Osteocyte (in vitro differentiated cells): ENCODE measurements at places on chromosomes 13 and 19. TPM values are rescaled to one million over a fixed set of nuclear protein-coding genes. Genes with fewer than 3 reads are reported as not detected.

Gene SOHLH2
- total RNA-seq, result 0.21 TPM in 1 of 2 replicates, not detected in the other

Gene ZNF486
- 7.2 and 7.5 TPM in 2 replicates for total RNA-seq

Gene S1PR5
- 0.83 and 1.8 TPM in 2 replicates for total RNA-seq

Gene NCCRP1
- total RNA-seq, result not detected in 2 replicates

DNA sequence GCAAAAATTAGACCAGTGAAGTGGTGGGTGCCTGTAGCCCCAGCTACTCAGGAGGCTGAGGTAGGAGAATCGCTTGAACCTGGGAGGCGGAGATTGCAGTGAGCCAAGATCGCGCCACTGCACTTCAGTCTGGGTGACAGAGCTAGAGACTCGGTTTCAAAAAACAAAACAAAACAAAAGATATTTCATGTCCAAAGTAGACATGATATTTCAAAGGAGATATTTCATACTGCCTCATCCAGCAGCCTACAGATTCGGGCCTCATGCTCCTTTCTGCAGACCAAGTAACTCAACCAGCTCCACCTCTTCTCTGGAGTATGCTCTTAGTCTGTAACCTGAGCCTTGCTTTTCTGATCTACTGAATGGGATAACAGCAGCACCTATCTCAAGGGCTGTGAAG is 15.0 kb downstream of the ZC3H4 start:
- no peak for DNase-seq

DNA sequence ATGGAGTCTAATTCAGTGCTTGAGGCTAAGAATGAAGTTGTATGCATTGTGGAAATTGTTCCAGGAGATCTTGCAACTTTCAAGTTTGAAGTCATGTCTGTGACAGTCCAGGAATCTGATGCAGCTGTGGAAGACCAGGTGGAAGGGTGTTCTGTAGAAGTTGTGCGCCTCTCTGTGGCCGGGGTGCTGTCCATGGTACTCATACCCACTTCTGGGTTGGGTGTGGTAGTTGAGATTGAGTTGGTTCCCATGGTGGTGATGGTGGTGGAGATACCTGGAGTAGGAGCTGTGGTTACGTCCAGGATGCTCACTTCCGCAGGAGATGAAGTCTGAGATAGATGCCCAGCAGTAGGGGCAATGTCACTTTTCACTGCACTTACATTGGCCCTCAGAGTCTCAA is 44.3 kb downstream of the MUC16 start:
- DNase-seq, result no peak

DNA sequence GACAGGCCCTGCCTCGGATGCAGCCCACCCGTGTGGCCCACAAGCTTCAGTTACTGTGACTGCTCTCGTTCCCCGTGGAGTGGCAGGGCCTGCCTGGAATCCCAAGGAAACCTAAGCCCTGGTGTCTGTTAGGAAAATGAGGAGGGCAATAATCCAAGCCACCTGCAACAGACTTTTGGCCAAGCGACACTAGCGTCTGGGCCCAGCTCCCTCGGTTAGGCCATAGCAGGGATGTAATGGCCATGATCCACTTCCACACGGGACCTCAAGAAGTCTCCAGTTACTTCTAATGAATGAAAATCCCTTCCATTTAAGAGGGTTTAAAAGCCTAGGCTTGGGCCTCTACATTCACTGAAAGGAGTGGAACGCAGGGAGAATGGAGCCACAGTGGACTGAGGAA is 8.9 kb downstream of the ZC3H4 start:
- DNase-seq, result no peak

DNA sequence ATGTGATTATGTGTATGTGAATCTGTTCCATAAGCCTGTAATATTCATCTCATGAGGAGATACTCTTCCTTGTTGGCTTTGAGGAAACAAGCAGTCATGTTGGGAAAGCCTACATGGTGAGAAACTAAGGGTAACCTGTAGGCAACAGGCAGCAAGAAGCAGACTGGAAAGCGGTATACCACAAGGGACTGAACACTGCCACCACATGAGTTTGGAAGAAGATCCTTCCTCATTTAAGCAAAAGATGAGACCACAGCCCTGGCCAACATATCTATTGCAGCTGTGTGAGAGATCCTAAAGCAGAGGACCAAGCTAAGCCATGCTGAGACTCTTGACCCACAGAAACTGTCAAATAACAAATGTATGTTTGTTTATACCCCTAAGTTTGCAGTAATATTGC is 134.8 kb downstream of the B3GLCT start:
- no peak for DNase-seq

- no peak for DNase-seq
Observed at GRCh38 chr13:98873377-98874028, 104.4 kb downstream of the DOCK9 start.

DNA sequence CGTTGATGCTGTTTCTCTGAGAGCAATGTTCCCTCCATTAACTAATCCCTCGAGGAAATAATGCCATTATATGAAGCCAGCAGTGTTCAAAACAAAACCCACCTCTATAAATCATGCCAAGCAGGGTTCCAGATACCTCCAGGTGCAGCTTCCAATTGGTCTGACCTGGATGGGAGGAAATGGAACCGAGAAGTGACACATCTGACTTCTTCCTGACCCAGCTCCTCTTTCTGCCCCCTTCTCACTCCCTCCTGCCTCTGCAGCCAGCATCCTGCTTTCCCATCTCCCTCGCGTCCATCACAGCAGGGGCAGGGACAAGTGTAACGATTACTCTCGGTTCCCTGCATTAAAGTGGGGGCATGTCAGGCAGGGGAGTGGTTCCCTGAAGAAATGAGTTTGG is 37.5 kb downstream of the HSPH1 start:
- DNase-seq, result no peak

GRCh38 chr19:15986701-15987100 is 37.9 kb downstream of the OR10H4 start:
- no peak for DNase-seq

- DNase-seq, result no peak
Observed at GRCh38 chr13:45773236-45773635, 71.1 kb downstream of the CBY2 start.

GRCh38 chr19:1725100-1726064 is 27.9 kb upstream of the ONECUT3 start:
- DNase-seq, result peak; percentile 90

DNA sequence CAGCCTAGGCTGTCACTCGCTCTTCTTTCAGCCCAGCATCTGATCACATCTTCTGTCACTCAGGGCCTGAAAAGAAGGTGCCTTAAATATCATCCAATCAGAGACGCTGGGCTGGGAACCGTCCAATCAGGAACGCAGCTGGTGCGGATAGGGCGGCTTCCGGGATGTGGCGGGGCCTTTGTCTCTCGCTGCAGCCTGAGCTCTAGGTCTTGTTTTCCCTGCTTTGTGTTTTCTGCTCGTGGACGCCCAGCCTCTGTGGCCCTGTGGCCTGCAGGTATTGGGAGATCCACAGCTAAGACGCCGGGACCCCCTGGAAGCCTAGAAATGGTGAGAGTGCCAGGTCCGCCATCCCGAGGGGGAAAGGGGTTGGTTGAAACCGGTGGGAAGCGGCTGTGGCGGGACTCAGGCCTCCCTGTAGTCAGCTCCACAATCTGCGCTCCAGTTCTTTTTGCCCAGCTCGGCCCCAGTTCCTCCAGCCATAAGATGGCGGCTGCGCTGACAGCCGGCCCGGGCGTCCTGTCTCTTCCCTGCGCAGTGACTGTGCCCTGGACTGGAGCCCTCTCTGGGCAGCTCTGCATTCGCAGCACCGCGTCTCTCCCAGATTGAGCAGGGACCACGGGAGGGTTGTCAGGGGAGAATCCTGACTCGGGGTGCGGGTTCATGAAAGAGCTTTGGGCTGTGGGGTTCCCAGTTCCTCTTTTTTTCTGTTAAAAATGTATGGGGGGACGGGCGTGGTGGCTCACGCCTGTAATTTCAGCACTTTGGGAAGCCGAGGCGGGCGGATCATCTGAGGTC is at the start of gene ZNF85:
ZNF85 (plus strand) TSS at position 175 of the 795 bp plus-strand sequence; CDS start at position 325, 150 bp downstream.
- peak; percentile 95 for DNase-seq

- DNase-seq, result no peak
Observed at GRCh38 chr19:18672044-18672451, 11.4 kb upstream of the CRTC1 start.

DNA sequence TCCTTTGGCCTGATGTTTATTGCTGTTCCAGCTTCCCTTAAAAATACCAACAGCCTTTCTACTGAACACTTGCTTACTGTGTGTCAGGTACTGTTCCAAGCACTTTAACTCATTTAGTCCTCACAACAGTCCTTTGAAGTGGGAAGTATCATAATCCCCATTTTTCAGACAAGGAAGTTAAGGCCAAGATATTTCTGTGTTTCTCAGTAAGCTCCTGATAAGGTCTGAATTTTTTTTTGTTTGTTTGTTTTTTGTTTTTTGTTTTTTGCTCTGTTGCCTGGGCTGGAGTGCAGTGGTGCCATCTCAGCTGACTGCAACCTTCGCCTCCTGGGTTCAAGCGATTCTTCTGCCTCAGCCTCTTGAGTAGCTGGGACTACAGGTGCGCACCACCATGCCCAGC is 7.5 kb downstream of the SNRPA start:
- DNase-seq, result no peak

DNA sequence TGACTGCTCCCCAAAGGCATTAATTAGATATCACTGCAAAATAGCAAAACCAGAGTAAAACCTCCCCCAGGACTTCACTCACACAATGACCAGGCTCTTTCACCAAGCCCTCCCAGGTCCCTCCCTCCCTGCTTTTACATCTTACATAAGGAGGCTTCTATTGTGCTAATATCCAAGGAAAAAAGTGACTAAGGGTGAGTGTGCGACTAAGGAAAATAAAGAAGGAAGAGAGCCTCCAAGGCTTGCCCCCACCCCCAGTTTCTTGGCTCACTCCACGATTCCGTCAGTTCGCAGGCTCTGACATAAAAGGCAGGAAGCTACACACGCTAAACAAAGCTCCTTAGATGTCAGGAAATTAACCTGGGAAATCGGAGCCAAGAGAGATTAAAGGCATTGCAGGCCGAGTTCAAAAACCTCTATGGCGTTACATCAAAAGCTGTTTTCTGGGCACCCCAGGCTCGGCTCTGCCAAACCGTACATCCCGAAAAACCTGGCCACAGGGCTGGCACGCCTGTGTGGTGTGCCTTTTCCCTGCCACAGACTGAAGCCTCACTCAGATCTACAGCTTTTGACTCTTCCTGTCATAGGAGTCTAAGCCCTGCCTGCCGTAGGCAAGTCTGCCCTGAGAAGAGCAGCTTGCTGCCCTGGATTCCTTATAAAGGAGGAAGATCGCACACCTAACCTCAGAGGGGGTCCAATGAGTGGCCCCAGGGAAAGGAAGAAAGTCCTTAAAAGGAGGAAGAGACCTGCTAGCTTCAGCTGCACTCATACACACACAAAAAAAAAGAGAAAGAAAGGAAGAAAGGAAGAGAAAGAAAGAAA is 67.0 kb upstream of the SERP2 start:
- no peak for DNase-seq

DNA sequence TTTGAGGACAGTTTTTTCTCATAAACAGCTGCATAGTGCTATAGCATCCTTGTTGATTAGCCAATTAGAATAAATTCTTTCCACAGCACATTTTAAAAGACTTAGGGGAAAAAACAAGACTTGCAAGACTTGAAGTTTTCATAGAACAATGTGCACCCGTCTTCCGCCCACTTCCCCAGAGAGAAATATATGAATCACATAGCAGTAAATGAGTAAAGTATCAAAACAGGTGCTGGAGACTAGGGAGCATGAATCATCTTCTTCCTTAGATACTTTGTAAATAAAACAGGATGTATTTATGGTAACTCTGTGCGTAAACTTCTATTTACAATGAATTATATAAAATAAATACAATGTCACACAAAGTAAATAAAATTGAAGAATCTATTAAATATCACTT is 75.1 kb downstream of the COL4A2 start:
- no peak for DNase-seq

DNA sequence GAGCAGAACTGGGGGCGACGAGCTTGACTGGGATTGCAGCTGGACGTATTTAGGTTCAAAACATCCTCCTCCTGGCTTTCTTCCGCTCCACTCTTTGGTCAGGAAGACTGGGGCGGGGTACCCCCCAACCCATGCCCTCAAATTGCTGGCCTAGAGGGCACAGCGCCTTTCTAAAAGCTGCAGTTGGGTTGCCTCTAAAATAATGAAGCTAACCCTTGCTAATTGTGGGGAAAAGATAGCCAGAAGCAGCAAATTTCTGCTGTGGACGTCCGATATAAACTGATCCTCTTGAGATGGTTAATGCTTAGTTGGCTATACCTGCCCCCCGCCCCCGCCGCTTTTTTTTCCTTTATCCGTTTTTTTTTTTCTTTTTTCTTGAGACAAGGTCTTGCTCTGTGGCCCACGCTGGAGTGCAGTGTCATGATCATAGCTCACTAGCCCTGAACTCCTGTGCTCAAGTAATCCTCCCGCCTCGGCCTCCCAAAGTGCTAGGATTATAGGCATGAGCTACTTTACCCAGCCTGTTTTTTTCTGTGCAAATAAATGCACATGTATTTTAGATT is 754 bp upstream of the CHERP start:
- DNase-seq, result no peak

- DNase-seq, result no peak
Observed at GRCh38 chr13:109672545-109672944, 113.8 kb downstream of the IRS2 start.

- DNase-seq, result no peak
Observed at GRCh38 chr13:51819544-51819943, 15.6 kb upstream of the DHRS12 start.

DNA sequence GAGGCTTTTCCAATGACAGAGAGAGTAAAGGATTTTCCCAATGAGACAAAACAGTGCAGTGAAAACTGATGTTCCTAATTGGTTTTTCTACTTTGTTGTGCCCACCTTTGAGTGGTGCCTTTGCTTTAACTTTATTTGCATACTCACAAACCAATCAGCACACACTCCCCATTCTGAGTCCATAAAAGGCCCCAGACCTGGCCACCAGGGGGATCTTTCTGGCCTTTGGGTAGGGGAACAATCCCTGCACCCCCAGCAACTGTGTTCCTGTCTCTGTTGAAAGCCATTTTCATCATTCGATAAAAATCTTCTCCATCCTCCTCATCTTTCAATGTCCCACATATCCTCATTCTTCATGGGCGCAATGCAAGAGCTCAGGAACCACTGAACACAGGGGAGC is 252.8 kb downstream of the B3GLCT start:
- DNase-seq, result no peak

- DNase-seq, result no peak
Observed at GRCh38 chr13:112849500-112849899, 119.5 kb upstream of the MCF2L start.

DNA sequence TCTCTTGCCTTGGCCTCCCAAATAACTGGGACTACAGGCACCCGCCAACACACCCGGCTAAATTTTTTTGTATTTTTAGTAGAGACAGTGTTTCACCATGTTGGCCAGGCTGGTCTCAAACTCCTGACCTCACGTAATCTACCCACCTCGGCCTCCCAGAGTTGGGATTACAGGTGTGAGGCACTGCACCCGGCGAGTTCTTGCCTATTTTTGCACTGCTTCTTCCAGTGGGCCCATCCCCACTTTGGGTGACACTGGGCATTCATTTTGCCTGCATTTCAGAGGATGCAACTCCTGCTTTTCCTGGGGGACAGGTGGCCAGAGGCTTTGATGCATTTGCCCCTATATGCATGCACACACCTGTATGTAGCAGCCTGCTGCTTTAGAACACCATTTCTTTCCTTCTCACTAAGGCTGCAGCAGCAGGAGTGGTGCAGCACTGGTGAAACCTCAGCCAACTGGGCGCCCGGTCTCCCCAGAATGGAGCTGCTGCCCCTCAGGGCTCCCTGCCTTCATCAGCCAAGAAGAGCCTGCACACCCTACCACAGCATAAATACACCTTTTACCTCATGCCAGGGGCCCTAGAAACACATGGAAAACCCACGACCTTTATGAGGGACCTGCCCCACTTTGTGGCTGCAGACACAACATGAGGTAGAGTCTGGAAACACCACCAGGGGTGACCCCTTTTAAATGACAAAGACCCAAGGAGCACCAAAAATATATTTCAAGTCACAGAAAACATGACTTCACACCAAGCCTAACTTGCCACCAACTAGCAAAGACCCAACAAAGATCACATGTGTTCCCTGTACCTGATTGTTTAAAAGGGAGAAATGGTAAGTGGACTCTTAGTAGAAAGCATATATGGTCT is 36.8 kb upstream of the POP4 start:
- no peak for DNase-seq
